ENCODE measurements at places on chromosomes 2 and 18. TPM values are rescaled to one million over a fixed set of nuclear protein-coding genes. Genes with fewer than 3 reads are reported as not detected.

The LIPG gene
- 0.83 TPM for total RNA-seq

The MPV17 gene
- 117 TPM for total RNA-seq

The ACKR3 gene
- 3.0 TPM for total RNA-seq

The ANO7 gene
- total RNA-seq = 0.83 TPM

The OTOF gene
- total RNA-seq = not detected

The CRYGD gene
- not detected for total RNA-seq

The IL36A gene
- total RNA-seq = not detected

The RAB1A gene
- total RNA-seq = 86.8 TPM

The DBI gene
- total RNA-seq = 160 TPM

The CHST9 gene
- not detected for total RNA-seq

The CTAGE1 gene
- total RNA-seq = not detected

The IGFBP5 gene
- 474 TPM for total RNA-seq

The NEB gene
- 0.17 TPM for total RNA-seq

The GAREM1 gene
- total RNA-seq = 3.5 TPM

The SUMO1 gene
- 103 TPM for total RNA-seq

The SLC39A6 gene
- total RNA-seq = 70.1 TPM

The GPBAR1 gene
- total RNA-seq = not detected

The LBH gene
- 336 TPM for total RNA-seq

The OXER1 gene
- total RNA-seq = not detected

The CENPA gene
- total RNA-seq = 21.4 TPM

The IL1F10 gene
- total RNA-seq = not detected

The ICOS gene
- not detected for total RNA-seq

The GALM gene
- total RNA-seq = 64.8 TPM

The ANKRD53 gene
- total RNA-seq = 0.83 TPM

The REEP1 gene
- total RNA-seq = 0.15 TPM

The ALPP gene
- total RNA-seq = under 0.01 TPM

The SH3BP4 gene
- 67.5 TPM for total RNA-seq

The COMMD1 gene
- 50.3 TPM for total RNA-seq

The PDCD1 gene
- not detected for total RNA-seq

The PARD3B gene
- 15.7 TPM for total RNA-seq

The WDR35 gene
- 20.4 TPM for total RNA-seq

The PSMD14 gene
- 119 TPM for total RNA-seq

The HOXD12 gene
- total RNA-seq = not detected

The AGAP1 gene
- 24.6 TPM for total RNA-seq

The DSG3 gene
- under 0.01 TPM for total RNA-seq

The VSNL1 gene
- total RNA-seq = 0.29 TPM

The ALLC gene
- total RNA-seq = not detected

The NEU4 gene
- total RNA-seq = not detected

Measured in smooth muscle cell of trachea (primary cell).